ENCODE measurements at places on chromosomes 2 and 18. TPM values are rescaled to one million over a fixed set of nuclear protein-coding genes. Genes with fewer than 3 reads are reported as not detected.

SPR gene
- total RNA-seq, result 12.2 TPM

DNA sequence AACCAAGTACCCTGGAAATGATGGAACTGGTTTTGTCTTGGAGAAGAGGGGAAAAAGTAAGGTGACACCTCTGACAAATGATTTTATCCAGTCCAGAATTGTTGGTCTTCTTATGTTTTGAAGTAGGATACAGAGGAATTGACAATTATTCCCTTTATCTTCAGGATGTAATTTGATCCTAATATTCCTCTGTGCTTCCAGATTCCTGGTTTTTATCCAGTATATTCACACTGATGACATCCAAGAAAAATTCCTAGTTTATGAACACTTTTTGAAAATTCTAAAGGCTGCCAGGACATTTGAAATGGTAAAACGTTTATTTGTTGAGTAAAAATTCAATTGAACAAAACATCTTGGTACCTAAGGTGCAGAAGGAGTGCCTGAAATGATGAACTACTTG lies 22.2 kb upstream of the ETAA1 start:
- no peak for DNase-seq

CCDC85A gene
- 16.4 TPM for total RNA-seq

- no peak for DNase-seq
These were observed 211.3 kb upstream of the HDAC4 start for GRCh38 chr2:239612133-239612532.

- no peak for DNase-seq
These were observed 719.5 kb downstream of the SLC4A3 start for GRCh38 chr2:220346919-220347318.

ATOH8 gene
- total RNA-seq, result 1.8 TPM

- no peak for DNase-seq
These were observed 878.8 kb downstream of the TSN start for GRCh38 chr2:122634256-122634655.

DNA sequence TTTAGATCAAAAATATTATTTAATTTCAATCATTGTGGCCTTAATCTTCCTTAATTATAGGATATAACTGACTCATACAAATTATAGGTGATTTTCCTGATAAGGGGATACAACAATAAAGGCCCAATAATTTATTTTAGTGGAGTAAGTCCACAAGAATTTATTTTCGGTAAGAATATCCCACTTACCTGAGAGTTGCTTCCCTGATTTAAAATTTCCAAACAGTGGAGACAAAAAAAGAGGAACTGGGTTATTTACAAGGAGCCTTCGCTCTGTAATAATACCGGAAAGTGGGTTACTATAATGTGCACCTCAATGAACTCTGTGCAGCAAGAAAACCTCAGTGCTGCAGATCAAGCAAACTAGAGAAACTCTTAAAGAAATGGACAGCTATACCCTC lies 42.2 kb downstream of the FEZ2 start:
- no peak for DNase-seq

GRCh38 chr18:2969695-2970094 lies 43.2 kb downstream of the LPIN2 start:
- DNase-seq, result no peak

All from endothelial cell (in vitro differentiated cells).